ENCODE measurements at places on chromosomes 2 and 18. TPM values are rescaled to one million over a fixed set of nuclear protein-coding genes. Genes with fewer than 3 reads are reported as not detected.

Gene HMSD
- not detected for total RNA-seq

GRCh38 chr2:239264492-239264837, 136.4 kb downstream of the HDAC4 start:
- DNase-seq = no peak

DNA sequence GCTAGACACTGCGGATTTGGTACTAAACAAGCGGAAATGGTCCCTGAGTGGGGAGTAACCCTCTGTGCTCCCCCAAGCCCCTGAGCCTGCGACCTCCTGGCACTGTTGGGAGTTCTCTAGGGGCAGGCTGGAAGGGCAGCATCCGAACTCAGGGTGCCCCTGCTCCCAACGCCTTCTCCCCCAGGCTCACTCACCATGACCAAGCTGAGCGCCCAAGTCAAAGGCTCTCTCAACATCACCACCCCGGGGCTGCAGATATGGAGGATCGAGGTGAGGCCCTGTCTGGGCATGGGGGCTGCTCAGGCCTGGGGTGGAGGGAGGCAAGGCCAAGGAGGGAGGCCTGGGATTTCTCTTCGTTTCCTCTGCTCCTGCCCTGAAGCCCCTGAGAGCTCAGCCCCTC, 4.7 kb downstream of the VIL1 start:
- no peak for DNase-seq

Gene CREG2
- total RNA-seq = 0.17 TPM

DNA sequence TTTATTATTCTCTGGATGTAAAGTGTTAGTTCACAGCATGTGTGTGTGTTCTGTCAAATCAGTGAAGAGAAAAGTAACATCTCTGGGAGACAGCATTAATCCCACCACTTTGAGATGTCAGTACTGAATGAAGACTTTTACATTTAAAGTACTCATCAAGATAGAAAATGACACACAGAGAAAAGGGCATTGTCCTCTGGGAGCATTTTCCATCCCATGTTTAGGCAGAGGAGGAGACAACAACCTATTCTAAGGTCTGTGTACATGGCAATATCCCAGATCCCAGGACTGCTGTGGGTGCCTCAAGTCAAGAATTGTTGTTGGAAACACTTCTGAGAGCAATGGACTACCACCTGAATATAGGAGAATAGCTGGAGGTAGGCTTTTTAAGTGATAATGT, 201.5 kb downstream of the PPP1R1C start:
- DNase-seq = no peak

Gene MLPH
- 27.3 TPM for total RNA-seq

DNA sequence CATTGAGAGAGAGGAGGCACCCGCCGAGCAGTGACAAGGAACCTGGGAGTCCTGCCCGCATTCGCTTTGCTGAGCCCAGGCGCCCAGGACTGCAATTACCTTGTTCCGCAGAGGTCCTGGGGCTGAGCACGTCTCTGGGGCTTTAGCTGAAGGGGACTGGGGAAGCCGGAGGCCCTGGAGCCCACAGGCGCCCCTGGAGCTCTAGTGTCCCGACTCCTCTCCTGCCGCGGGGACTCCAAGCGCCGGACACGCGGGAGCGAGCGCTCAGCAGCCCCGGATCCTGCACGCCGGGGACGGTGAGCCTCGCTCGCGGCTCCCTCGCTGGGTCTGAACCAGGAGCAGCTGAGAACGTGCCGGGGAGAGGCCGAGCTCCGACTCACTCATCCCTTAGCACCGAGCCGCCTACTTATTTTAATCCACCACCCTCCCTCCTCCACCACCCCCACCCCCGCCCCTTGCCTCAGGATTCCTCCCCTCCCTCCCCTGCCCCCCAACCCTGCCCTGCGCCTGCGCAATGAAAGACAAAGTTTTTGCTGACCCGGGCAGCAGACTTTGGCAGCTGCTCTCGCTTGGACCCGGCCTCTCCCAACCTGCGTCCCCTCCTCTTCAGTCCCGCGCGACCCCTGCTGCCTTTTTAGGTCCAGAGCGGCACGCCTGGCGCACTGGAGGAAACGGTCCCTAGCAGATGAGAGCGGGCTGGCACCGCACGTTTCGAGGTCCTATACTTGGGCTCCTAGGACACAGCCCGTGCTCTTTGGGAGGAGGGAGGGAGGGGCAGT, at the start of gene OSR1:
TSS of gene OSR1 (minus strand) at position 382 of the 779 bp plus-strand sequence. CDS start 4,818 bp downstream, outside the sequence.
- DNase-seq = no peak

- DNase-seq = no peak
Observed at GRCh38 chr2:109516445-109517117, 97.2 kb downstream of the SEPTIN10 start.
